ENCODE measurements at places on chromosomes 7 and 10. TPM values are rescaled to one million over a fixed set of nuclear protein-coding genes. Genes with fewer than 3 reads are reported as not detected.
A peak's percentile ranks its signal among the peaks of the same experiment; 100 is the strongest.

The PLEKHS1 gene
- total RNA-seq = not detected

The GPER1 gene
- 1.1 TPM for total RNA-seq

The ENO4 gene
- 0.78 TPM for total RNA-seq

The SFTPD gene
- 0.62 TPM for total RNA-seq

The TFR2 gene
- total RNA-seq = 5.3 TPM

The LAMB1 gene
- 31.4 TPM for total RNA-seq

The GDF2 gene
- not detected for total RNA-seq

The ZNF503 gene
- 1.1 TPM for total RNA-seq

The SFXN4 gene
- total RNA-seq = 22.6 TPM

DNA sequence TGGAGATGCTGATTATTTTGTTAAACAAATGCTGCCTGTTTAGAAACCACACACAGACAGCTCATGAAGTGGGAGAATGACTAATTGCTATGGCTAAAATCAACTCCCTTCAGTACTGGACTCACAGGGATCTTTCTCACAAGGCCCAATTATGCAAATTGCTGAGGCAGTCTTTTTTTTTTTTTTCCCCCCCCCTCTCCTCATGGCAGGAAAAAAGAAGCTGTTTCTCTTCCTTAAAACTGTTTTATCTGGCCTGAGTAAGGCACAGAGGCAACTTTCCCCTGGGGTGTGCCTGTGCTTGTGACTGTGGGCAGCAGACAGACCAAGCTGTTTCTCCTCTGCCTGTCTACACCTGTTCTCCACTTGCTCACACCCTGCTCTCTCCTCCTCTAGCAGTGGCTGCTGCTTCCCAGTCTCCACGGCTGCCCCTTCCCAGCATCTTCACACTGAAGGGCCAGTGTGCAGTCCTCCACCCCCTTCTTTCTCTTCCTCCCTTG is 65.4 kb upstream of the STEAP1B start:
- DNase-seq = no peak

DNA sequence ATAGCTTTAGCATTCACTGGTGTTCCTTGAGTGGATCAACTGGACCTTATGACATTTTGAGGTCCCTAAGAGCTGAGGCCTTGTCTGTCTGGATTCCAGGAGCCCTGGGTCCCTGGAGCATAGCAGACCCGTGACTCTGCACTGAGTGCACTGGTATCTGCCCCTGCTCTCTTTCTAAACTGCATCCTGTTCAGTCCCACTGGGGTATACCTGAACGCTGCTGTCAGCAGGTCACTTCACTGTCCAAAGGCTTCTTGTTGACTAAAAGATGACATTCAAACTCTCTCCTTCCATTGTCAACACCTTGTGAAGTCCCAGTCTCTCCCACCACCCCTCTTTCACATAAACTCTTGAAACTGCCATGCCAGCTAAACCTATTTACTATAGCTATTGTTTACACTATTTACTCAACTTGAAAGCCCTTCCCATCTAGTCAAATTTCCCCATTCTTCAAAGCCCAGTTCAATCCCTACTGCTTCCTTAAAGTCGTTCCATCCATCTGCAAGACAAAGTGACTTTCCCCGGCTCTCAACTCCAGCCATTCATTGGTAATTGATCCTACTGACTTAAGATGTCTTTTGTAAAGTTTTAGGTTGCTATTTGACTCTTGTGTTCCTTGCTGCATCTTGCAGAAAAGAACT is 523.3 kb downstream of the KCNMA1 start:
- no peak for DNase-seq

GRCh38 chr10:73857446-73857845 is 16.9 kb downstream of the CAMK2G start:
- DNase-seq = no peak

GRCh38 chr7:27532314-27532713 is 130.4 kb downstream of the HIBADH start:
- no peak for DNase-seq

DNA sequence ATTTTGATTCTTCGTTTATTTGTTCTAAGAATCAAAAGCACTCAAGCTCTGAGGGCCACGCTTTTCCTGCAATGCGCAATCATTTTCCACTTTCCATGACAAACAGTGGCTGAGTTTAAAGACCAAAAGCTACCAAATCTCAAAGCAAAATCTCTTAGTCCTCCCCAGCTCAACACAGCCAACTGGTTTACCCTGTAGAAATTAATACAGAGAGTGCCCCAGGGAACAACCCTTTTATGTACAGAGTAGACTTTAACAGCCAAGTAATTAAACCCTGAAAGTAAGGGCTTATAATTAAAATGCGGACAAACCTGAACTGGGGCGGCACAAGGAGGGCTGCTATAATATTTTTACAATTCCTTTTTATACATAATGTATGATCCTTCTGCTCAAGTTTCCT is 53.2 kb downstream of the FAM53B start:
- DNase-seq = no peak

DNA sequence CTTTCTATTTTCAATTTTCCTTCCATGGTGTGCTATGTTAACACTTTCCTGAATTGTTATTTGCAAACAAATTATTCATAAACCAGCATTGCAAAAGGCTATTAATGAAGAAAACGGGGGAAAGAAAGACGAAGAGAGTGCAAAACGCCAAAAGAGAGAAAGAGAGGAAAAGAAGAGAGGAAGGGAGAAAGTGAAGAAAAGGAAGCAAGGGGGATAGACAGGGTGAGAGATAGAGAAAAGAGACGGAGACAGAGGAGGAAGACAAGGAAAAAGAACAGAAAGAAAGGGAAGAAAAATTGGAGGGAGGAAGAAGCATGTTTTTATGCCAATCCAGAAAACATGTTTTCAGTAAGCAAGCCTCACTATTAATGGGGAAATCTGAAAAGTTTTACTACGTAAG is 310.6 kb downstream of the TFEC start:
- DNase-seq = no peak

DNA sequence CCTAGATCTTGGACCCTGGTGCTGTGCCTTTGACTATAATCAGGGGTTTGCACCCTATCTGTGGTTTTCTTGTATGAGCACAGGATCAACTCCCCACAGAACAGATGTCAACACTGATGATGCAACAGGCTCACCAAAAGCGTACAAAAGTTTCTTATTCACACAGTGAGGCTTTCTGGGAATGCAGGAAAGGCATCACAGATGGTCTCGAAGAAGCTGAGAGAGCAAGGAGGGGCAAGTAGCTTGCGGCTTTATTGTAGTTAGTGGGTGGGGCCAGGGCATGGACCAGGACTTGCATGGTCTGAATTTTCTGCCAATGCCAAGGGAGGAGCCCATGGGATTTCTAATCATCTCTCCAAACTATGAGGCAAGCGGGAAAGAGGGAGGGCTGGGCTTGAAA is 46.2 kb downstream of the SEC61G start:
- DNase-seq = no peak

DNA sequence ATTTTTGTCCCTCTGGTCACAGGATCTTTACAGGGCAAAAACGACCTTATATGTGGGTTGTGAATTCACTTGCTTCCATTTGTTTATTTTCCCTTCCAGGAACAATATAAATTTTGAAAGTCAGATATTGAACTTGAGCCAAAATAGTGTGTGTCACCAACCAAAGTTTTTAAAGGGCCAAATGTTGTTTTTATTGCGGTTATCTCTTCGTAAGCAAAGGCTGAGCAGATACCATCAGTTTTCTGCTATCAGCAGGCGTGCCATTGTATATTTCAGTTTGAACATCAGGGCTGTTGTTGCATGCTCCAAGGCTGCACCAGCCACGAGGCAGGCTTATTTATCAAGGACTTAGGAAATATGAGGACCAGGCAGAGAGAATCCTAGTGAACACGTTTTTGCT is 160.3 kb downstream of the PAXIP1 start:
- DNase-seq = no peak

GRCh38 chr10:124713679-124714255 is 30.4 kb downstream of the FAM53B start:
- DNase-seq = no peak

- no peak for DNase-seq
Measured at GRCh38 chr7:35828817-35829216, 28.0 kb downstream of the SEPTIN7 start.

- DNase-seq = no peak
Measured at GRCh38 chr10:60868946-60869345, 75.0 kb downstream of the RHOBTB1 start.

DNA sequence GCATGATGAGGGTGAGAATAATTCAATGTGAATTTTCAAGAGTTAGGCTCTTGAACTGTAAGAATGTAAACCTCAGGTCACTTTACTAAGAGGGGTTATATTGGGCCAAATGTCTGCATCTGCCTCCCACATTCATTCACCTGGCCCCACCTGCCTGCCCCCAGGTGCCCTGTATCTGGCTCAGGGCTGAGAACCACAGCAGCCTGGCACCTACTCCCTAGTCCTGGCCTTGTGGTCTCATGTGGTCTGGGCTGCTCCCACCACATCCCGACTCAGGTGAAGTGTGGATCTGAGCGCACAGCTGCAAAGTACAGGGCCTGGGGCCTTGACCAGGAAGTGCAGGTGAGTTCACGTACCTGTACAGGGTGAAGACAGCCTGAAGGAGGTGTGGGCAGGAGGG is 182.1 kb downstream of the PFKFB3 start:
- no peak for DNase-seq

GRCh38 chr7:136023134-136023869 is 46.1 kb upstream of the MTPN start:
- no peak for DNase-seq

DNA sequence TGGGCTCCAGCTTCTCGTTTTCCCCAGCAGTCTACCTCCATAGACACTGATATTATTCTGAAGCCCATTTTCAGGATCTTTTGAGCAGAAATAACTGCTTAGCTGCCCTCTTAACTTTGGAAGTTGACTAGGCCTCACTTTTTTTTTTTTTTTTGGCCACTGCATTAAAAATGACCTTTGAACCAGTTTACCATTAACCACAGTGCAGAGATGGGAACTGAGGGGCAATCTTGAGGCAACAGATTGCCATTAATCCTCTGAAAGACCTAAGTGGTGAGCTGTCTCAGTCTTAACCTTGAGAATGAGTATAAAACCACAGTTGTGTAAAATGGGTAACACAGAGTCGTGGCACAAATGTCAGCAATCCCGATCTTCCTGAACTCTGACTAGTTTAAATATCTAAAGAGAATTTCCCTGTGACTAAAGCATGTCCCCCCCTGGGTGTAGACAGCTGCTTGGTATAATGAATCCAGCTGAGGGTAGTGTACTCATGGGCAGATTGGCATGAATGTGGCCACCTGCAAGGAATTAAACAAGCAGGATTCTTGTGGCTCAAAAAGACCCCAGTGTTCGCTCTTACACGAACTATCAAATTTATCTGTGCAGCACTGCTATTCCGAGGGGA is 46.1 kb upstream of the FMC1 start:
- DNase-seq = no peak

DNA sequence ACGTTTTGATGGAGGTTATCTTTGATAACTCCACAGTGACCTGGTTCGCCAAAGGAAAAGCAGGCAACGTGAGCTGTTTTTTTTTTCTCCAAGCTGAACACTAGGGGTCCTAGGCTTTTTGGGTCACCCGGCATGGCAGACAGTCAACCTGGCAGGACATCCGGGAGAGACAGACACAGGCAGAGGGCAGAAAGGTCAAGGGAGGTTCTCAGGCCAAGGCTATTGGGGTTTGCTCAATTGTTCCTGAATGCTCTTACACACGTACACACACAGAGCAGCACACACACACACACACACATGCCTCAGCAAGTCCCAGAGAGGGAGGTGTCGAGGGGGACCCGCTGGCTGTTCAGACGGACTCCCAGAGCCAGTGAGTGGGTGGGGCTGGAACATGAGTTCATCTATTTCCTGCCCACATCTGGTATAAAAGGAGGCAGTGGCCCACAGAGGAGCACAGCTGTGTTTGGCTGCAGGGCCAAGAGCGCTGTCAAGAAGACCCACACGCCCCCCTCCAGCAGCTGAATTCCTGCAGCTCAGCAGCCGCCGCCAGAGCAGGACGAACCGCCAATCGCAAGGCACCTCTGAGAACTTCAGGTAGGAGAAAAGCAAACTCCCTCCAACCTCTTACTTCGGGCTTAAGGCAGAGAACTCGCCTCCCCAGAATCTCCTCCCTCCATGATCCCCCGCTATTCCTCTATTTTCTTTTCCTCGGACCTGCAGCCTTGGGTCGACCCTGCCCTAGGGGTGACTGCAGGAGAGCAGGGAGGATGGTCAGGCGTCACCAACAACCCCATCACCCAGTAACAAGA is at the start of gene SERPINE1:
Gene SERPINE1 (plus strand): TSS at position 454 of the 809 bp plus-strand sequence. CDS start 1,290 bp downstream, outside the sequence.
- DNase-seq = peak; percentile 17

DNA sequence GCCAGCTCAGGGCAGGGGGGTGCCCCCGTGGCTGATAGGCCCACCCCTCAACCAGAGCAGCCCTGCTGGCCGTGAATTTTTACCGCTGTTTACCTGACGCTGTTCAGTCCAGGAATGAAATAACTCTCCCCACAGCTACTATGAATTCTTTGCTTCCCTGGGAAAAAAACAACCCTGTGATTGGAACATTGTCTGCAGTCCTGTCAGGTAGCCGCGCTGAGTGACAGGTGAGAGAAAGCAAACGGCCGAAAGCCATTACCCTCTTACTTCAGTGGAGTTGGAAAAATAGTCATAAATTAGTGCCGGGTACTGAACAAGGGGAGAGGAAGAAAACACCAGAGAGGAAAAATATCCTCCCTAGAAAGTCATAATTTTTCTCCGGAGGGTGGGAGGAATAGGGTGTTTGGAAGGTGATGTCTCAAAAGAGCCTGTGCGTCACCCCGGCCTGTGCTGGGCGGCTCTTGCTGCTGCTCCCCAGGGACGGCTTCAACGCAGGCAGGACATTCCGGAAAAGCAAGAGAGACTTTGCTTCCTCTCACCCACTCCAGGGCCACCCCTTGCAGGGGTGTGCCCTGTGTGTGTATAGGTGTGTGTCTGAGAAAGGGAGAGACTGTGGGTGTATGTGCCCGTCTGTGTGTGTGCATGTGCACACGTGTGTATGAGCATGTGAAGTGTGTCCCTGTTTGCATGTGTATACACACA is 69.0 kb downstream of the CDH23 start:
- DNase-seq = no peak

GRCh38 chr7:91557789-91558404 is 293.7 kb downstream of the FZD1 start:
- no peak for DNase-seq

- no peak for DNase-seq
Measured at GRCh38 chr10:34058845-34059614, 724.6 kb upstream of the NRP1 start.
